Spinal cord (tissue), 10 donors: ENCODE measurements at places on chromosomes 12 and 14.

DNA sequence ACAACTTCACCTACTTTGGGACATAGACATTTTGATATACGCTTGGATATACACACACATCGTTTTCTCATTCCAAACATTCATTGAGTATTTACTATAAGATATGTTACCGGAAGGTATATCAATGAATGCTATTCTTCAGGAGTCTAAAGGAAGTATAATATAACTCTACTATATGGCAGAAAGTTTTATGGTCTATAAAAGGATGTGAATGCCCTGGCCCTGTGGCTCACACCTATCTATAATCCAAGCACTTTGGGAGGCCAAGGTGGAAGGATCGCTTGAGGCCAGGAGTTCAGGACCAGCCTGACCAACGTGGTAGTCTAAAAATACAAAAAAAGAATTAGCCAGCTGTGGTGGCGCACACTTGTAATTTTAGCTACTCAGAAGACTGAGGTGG, 5.6 kb downstream of the NRIP2 start:
- no peak for DNase-seq

DNA sequence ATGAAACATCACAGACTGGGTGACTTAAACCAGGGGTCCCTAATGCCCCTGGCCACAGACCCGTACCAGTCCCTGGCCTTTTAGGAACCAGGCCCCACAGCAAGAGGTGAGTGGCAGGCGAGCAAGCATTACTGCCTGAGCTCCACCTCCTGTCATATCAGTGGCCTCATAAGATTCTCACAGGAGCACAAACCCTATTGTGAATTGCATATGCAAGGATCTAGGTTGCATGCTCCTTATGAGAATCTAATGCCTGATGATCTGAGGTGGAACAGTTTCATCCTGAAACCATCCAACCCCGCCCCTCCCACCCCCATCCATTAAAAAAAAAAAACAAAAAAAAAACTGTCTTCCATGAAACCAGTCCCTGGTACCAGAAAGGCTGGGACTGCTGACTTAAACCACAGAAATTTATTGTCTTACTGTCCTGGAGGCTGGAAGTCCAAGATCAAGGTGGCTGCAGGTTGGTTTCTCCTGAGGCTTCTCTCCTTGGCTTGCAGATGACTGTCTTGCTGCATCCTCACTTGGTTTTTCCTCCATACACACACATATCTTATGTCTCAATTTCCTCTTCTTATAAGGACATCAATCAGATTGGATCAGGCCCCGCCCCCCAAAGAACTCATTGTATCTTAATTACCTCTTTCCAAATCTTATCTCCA, 235.9 kb downstream of the CHST11 start:
- no peak for DNase-seq

GRCh38 chr14:69335371-69335771, 62.7 kb downstream of the ERH start:
- DNase-seq: no peak

- DNase-seq: no peak
Measured at GRCh38 chr12:67474934-67475620, 173.5 kb upstream of the DYRK2 start.

GRCh38 chr12:38162013-38162412, 154.6 kb upstream of the ALG10B start:
- DNase-seq: no peak

DNA sequence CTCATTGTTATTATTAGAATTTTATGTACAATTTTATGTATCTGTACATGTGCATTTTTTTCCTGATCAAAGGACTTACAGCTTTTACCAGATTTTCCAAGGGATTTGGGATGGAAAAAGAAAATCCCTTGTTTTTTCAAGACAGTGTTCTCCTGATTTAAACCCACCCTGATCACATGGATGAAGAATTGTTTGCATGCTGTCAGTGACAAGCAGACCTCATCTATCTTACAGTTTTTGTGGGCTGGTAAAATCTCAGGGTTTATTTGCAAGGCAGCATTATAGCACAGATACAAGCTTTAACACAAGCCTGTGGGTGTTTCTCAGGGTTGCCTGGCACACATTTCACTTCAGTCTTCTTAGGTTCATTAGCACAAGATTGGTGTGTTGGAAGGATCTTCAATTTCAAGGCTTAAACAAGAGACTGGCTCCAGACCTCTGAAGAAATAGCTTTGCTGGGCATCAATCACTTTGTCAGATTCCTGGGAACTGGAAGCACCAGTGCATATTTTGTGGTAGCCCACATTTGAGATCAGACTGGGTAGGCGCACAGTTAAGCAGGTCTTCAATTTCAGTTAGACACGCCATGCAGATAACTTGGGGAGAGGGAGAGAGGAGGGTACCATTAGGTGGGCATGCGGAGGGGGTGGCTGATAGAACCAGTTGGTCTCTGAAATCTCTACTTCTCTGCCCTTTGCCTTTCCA, 118.0 kb downstream of the TBX5 start:
- DNase-seq: peak; percentile 12

DNA sequence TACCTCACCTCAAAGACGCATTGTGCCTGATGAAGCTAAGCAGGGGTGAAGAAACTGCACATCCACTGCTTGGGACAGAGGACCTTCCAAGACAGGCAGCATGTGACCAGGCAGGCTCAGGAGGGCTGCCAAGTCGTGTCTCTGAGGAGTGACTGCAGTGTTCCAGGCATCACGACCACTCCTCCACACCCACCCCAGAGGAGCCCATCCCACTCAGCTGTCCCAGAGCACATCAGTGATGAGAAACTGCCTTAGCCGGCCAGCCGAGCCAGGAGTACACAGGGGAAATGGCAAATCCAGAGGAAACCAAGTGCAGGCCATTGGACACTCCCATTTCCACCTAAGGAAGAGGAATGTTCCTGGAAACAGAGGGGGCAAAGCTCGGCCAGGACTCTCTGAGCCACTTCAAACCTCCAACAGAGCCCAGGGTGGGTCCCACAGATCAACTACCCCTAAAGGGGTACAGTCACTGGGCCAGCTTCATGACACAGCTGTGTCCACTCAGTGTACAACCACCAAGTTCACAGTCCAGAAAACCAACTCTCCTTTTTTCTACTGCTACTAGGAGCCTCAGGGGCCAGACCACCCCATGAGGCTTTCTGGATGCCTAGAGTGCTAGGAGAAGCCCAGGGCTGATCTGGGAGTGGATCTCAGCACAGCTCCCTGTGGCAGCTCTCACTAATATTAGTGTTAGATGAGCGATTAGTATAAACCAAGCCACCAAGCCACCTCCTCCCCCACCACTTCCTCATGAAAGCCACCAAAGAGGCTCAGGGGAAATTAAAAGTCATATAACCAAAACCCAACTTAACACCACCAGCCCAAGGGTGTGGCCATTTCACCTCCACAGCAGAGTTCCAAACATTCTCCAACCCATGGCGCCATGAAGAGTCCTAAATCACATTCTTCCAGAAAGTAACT, 15.4 kb downstream of the PXN start:
- DNase-seq: no peak

DNA sequence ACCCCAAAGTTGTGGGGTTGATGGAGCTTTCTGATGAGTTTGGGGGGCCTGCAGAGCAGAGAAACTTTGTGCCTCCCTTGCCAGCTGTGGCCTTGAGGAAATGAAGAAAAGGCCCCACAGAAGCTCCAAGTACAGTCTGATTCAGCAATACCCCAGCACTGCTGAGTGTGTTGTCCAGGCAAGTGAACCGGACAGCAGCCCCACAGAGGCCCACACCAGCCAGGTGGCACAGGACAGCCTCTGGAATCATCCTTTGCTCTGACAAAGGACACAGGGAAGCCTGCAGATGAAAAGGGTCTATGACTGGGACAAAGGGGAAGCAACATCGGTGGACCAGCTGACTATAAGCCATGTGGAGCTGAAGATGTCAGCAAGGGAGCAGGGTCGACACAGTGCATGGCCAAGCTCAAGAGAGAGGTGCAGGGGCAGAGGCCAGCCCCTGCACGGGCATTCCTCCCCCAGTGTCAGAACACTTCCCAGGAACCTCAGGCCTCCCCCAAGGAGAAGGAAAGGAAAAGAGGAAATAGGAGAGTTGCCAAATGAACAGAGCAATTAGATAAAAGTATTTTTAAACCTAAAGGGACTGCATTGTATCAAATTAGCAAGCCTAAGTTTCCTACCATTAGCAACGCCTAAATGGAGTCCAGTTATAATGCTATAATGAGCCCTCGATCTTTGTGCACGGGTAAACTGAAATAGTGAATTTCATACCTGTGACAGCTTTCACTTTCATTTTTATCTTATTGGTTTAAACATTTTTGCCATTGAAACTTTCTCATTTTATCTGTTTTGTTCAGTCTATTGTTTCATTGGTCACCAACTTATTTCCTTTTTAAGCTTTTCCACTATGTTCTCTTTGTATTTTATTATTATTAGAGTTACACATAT, 46.3 kb upstream of the PTGDR start:
- no peak for DNase-seq

DNA sequence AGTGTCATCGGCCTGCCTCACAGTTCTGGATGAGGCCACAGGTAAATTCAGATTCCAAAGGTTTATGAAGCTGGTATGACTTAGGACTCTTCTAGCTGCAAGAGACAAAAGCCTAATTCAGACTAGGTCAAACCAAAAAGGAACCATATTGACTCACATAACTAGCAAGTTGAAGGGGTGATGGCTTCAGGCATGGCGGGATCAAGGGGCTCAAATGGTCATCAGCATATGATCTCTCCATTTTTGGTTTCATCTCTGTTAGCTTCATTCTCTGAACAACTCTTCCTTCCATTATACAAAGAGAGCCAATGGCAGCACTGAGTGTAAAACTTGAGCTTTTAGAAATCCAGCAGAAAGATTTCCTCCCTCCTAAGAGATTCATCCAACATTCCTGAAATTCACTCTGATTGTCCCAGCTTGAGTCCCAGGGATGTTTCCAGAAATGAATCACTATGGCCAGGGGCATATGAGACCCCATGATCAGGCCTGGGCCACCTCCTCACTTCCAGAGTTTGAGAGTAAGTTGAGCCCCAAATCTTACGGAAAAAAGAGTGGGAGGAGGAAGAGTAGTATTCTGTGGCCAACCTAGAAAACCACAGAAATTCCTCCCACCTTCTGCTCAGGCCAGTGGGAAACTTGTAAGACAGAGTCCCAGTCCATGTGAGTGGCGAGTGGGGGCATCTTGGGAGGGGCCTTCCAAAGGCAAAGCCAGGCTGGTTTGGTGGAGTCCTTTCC, 2.0 kb upstream of the MAP1LC3B2 start:
- DNase-seq: no peak

DNA sequence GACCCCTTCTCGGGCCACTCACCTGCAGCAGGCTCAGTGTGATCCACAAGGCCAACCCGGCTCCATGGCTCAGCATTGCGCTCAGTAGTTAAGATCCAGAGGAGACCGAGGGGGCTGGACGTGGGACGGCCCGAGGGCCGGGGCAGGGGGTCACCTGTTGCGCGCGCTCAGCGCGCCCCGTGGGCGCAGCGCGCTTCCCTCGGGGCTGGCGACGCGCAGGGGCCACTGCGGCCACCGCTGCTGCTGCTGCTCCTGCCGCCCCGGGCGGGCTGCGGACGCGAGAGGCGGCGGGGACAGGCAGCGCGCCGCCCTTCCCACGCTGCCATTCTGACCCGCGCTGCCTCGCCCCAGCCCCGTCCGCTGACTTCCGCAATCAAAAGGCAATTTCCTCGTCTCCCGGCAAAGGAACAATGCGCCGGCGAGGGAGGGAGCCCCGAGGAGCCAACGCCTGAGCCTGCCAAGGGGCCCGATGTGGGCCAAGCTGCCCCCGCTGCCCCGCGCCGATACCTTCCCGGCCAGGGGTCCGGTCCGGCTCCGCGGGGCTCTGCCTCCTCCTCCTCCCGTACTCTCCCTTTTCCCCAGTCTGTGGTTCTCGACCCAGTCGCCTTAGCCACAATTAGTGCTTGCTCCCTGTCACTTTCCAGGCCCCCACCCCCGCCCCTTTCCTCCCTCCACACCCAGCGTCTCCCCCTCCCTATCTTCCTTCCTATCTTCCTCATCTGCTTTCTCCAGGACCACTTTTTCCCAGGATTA, 27.3 kb downstream of the PTPRB start:
- peak; percentile 33 for DNase-seq

DNA sequence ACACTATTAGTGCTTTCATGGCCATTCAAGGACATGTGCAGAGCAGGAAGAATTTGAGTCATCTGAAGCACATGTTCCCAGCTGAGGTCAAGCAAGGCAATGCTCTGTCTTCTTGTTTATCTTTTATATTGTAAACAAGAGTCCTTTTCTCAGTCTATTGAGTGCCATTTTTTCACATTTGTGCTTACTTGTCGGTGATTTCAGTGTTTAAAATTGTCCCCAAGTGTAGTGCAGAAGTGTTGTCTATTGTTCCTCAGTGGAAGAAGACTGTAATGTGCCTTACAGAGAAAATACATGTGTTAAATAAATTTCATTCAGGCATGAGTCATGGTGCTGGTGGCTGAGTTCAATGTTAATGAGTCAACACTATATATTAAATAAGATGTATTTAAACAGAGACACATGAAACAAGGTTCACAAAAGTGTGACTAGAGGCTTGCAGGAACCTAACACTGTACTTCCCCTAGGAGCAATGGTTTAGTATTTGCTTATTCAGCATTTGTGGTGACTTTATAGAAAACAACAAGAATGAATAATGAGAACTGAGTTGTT, 391.1 kb downstream of the LRIG3 start:
- DNase-seq: no peak

GRCh38 chr14:91163316-91163715, 49.4 kb downstream of the DGLUCY start:
- DNase-seq: no peak

DNA sequence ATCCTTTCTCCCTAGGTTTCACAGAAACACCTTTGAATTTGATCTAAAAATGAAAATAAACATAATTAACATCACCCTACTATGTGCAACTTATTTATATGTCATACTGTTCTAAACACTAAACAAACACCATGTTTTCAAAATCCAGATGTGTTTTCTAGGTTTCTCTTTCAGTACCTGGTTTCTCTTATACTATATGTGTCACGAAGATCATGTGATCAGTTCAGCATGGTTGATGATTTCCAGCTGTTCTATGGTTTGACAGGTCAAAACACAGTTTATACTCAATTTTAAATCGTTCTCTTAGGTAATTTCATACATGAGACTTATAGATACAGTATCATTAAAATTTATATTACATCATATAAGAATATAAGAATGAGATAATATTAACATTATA, 373.1 kb downstream of the SOX5 start:
- no peak for DNase-seq

GRCh38 chr14:52951681-52952554, 1.1 kb upstream of the FERMT2 start:
- DNase-seq: peak; percentile 55
